ENCODE measurements at places on chromosomes 6 and 20.

DNA sequence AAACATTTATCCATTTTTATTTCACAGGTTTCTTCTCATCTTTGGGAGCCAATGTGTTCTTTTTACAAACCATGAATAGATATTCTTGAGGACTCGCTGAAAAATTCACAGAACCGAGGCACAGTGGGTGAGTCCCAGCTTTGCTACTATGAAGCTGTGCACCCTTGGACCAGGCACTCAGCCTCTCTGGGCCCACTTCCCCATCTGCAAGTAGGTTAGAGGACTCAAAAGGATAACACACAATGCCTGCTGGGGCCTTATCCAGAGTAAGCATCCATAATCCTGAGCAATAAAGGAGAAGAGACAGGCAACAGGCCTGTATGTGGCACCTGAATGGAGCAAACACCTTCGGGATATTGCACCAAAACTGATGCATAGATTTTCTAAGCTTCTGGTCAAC is 153.3 kb downstream of the PREX1 start:
- no peak for DNase-seq

DNA sequence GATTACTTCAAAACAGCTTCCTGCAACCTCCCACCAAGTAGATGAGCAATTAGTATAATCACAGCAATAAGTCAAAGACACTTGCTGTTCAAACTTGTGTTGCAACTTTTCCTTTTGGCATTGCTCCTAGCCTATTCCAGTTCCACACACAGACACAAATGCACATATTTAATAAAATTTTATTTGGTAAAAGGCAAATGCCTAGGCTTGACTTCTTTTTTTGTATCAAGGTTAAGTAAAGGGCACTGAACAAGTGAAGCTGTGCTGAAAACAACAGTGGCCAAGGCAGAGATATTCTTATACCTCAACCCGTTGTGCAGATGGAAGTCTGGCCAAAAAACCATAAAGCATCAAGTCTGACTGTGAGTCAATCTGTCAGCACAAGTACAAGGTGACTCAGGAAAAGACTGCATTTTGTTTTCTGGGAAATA is 708.4 kb upstream of the CITED2 start:
- DNase-seq, result no peak

DNA sequence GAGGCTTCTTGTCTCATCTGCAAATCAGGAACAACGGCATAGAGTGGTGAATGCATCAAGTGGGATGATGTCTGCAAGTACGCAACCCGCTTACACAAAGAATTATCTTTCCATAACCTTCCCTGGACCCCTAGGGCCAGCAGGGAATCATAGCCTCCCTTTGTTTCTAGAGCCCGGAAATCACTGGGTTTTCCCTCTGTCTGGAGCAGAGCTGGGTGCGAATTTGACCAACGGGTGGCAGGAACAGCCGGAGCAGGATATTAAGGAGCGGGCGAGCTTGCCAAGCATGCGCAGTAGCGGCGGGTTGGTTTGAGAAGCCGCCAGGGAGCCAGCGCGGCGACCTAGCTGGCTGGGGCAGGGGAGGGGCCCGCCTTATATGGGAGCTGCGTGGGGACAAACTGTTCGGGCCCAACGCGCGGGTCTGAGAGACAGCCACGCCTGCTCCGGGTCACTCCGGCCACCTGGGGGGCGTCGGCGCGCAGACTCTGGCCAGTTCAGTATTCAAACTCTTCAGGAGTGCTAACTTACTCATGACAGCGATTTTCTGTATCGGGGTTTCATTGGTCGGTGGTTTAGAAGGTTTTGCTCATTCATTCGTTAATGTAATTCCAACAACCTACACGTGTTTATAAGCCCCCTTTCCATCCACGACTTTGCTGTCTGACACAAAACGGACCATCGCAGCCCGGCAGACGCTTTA is 1.6 kb upstream of the KIF16B start:
- peak; percentile 59 for DNase-seq

DNA sequence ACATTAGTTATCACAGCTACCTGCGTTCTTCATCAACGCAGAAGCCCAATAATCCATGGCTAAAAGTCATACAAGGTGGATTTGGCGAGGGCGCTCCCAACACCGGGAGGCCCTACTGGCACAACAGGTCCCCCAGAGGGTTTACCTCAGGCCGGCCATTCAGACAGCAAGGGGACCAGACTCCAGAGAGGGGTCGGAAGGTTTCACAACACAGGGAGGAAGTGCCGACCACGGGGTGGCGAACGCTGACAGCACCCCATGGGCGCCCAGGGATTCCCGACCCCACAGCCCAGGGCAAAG is 1515.9 kb upstream of the DEFB115 start:
- no peak for DNase-seq

GRCh38 chr6:30573113-30573512 is 1.9 kb downstream of the ABCF1 start:
- DNase-seq, result no peak

GRCh38 chr6:23775127-23775526 is 350.9 kb upstream of the NRSN1 start:
- no peak for DNase-seq

GRCh38 chr6:151299011-151299410 is 59.2 kb downstream of the AKAP12 start:
- no peak for DNase-seq

DNA sequence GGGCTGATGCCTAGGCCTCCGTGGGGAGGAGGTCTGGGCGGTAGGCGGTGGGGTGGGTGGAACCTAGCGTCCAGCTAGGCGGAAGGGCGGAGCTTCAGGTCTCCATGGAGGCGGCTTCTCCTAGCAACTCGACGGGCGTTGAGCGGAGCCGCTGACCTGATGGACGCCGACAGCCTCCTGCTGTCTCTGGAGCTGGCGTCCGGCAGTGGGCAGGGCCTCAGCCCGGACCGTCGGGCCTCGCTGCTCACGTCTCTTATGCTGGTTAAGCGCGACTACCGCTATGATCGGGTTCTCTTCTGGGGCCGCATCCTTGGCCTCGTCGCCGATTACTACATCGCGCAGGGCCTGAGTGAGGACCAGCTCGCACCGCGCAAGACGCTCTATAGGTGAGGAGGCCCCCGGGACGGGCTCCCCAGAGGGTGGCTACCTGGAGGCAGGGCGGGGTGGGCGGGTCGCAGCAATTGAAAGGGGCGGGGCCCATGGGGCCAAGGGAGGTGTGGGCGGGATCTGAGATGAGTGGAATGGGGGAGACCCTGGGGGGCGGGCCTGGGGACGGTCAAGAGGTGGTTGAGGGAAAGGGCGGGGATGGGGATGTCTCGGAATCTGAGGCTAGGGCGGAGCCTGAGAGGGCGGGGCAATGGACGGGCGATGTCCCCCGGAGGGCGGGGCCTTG is at the start of gene RSPH9:
Gene RSPH9, plus strand, starts transcription at position 97 of the 673 bp plus-strand sequence. Its CDS starts 63 bp downstream, at position 160.
- DNase-seq, result peak; percentile 51

- DNase-seq, result no peak
These were observed 86.7 kb downstream of the TNFAIP3 start for GRCh38 chr6:137953761-137954160.

DNA sequence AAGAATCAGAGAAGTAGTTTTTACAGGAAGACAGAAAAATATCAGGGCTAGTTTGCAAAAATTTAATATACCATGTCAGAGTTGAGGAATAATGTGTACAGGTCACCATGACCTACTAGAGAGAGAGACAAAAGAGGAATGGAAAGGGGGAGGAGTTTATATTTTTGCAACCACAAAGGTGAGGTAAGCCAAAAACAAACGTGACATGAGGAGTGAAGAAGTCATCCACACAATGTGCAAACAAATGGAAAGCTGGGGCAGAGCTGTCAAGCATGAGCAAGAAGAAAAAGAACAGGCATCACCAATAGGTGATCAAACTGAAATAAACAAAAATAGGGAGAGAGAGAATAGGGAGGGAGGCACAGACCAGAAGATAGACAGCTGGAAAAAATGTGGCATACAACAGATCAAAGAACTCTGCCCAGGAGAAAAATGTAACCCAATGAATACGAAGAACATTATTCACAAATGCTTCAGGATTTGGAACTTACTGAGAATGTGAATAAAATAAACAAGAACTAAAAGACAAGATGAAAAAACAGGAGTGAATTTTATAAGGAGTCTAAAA is 15.5 kb downstream of the RARS2 start:
- DNase-seq, result no peak

DNA sequence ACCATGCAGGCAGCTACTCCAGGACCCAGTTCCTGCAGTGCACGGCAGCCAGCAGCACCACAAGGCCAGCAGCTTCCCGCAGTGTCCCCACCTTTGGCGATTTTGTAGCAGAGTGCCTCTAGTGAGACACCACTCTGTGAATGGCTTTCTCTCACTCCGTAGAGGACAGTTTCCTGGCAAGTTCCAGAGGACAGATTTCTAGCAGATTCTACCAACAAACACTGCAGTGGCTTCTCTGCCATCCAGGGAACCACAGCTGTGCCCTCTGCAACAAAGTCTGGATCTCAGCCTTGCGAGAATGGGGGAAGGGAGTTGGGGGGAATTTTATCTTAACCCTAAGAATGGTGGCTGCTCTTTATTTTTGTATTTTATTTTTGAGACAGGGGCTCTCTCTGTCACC is 28.7 kb downstream of the SNHG17 start:
- no peak for DNase-seq

DNA sequence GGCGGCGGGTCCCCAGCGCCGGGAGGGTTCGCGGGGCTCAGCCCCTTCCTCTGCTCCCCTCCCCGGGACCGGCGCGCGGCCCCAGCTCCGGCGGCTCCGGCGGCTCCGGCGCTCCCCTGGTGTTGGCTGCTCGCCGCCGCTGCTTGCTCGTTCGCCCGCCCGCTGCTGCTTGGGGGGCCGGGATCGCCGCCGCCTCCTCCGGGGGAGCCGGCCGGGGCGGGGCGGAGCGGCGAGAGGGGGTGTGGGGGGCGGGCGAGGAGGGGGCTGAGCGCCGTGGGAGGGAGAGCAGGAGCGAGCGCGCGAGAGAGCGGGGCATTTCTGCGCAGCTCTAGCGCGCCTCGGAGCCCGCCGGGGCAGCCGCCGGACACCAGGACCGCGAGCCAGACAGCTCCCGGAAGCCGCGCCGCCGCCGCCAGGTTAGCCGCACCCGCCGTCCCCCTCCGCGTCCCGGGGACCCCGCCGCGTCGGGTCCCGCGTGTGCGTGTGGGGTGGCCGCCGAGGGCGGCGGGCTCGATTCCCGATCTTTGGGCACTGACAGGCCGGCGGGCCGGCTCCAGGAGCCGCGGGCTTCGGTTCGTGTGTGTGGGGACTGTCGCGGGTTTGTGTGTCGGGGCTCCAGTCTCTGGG is 62.0 kb upstream of the EPB41L1 start:
- DNase-seq, result no peak

DNA sequence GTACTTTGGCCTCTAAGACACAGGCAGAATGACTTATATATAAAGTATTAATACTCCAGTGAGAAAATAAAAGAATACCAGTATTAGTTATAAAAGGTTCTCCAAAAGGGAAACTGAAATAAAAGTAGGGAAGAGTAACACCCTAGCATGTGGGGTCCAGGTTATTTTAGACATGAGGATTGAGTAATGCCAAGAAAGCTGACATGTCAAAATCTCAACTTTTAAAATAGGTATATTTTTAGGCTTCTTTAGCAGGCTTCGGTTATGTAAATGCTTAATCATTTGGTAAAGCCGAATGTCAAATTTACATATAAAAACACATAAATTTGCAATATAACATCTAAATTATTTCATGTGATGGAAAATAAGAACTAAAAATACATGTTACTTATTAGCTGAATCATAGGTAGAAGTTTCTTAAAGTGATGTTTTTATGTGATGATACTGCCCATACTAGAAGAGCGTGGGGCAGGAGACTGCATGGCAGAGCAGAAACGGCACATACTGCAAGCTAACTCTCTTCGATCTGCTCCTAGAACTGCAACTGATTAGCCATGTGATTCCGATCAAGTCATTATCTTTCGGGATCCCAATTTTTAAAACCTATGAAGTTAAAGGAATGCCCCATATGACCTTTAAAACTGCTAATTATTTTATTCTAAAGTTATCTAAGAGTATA is 129.4 kb upstream of the DST start:
- no peak for DNase-seq

DNA sequence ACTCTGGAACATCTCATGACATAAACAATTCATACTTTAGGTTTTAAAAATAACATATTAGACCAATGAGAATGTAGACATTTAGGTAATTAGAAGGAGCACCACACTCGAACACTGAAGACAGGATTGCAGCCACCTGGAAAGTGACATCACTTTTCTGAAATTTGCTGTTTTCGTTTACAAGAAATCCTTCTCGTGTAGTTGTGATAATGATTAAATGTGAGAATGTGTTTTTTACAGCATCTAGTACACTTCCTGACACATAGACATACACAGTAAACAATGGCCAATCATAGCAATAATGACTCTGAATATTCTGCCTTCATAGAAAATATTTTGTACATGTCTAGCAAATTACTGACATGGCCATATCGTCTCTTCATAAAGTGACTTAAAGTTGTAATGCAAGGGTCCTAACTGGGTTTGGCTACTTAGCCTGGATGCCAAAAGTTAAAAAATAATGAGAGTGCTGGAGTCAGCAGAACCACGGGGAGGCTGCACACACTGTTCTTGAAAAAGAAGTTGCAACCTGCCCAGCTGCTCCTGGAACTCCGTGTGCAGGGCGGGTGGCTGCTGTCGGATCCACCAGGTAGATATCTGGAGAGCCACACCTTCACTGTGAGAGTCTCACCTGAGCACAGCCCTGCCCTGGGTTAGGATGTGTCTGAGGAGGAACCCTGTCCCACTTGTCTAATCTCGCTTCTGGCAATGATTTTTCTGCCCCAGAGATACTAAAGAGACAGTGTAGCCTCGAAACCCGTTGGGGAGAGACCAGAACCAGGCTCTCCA is 212.9 kb downstream of the QKI start:
- DNase-seq, result no peak

DNA sequence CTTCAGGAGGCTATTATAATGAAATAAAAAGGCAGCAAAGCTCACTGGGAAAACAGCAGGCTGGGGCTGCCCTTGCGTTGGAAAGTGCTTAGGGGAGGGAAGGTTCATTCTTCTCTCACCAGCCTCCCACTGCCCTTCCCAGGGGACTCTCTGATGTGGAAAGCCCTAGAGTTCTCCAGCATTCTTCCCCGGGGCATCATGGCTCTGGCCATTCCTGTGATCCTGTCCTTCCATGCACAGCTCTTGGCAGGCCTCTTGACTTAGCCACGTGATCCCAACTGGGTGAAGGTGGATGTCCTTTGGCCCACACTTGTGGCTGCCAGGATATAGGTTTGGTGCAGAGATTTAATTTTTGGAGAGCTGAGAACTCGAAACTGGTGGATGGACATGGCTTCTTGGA is 58.0 kb upstream of the ZNF831 start:
- DNase-seq, result no peak

DNA sequence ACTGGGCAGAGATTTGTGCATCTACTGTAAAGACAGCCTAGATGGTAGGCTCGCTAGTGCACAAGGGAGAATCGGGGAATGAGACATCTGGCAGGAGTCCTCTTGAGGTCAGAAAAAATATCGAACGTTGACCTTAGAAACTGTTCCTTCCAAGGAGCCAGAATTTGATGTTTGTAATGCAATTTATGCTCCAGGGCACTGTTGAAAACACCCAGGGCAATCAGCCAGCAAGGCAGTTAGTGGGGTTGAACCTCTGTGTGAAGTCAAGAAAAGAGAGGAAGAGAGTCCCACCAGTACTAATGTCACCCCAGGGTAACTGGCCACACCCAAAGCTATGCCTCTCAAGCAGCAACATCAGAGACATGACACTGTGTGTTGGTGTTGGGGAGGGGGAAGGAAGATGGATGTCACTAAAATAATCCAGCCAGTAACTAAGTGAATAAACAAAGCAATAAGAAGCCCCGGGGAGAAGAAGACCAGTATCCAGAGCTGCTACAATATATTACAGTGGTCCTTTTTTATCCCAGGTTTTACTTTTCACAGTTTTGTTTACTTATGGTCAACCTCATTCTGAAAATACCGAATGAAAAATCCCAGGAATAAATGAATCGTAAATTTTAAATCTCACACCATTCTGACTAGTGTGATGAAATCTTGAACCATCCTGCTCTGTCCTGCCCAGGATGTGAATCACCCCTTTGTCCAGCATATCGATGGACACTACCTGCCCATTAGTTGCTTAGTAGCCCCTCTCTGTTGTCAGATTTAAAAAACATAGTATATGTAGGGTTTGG is 32.9 kb upstream of the PDE10A start:
- no peak for DNase-seq

Data from activated CD8-positive, alpha-beta memory T cell treated with anti-CD3 and anti-CD28 coated beads for 1 hour (primary cell).